NCI-H2029 (cell line): ENCODE measurements at places on chromosomes 6 and 20.
A peak's percentile ranks its signal among the peaks of the same experiment; 100 is the strongest.

DNA sequence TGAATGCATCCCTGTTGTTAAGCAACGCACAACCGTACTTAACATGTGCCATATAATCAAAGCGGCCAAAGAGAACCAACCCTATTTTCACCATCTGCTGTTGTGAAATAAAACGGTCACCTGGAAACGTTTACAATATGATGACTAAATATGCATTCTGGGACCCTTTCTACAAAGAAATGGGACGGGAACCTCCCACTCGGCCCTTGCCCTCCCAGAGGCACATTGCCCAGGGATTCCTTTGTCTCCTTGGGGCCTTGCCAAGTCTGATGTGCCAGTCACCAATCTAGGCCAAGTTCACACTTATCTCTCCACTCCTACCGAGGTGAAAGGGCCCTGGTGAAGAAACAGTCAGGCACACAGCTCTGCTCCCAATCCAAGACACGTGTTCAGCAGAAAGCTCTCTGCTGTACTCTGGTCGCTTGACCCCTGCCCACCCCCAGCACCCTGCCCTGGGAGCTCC lies 427.4 kb upstream of the JARID2 start:
- peak; percentile 20 for DNase-seq

GRCh38 chr6:131136021-131136786 lies 937 bp downstream of the AKAP7 start:
- DNase-seq, result no peak

- no peak for DNase-seq
These were observed 51.9 kb downstream of the CARMIL1 start for GRCh38 chr6:25330796-25331685.

DNA sequence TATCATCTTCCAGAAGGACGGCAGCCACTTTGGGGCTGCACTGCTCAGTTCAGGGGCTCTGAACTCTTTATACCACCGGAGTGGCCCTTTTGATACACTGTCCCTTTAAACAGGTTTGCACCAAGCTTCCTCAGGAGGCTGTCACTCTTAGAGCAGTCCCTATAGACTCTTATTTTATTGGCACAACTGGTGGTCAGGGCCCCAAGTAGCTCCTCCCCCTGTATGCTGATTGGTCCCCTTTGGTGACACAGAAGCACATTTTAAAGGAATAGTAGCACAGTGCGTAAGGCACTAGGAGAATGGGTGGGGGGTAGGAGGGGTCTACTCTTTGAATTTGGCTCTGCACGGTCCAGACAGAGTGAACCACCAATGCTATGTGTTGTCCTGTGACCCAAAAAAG lies 122.6 kb upstream of the MLN start:
- DNase-seq, result no peak

DNA sequence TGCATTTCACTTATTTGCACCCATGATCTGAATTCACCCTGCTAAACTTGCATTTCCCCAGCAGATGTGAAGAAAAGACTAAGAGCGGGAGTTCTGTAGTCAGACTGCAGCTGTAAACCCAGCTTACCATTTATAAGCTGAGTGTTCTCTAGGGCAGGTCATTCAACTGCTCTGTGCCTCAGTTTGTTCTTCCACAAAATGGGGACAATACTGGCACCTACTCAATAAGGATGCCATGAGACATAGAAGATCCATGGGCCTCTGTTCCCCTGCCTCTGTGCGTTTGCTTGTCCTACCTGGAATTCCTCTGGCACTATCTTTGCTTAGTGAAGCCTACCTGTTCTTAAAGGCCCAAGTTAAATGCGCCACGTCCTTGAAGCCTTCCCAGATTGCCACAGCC lies 12.2 kb upstream of the MDFI start:
- no peak for DNase-seq

GRCh38 chr20:23880417-23880816 lies 869 bp upstream of the CST5 start:
- no peak for DNase-seq
